ENCODE measurements at places on chromosomes 1 and 21.

DNA sequence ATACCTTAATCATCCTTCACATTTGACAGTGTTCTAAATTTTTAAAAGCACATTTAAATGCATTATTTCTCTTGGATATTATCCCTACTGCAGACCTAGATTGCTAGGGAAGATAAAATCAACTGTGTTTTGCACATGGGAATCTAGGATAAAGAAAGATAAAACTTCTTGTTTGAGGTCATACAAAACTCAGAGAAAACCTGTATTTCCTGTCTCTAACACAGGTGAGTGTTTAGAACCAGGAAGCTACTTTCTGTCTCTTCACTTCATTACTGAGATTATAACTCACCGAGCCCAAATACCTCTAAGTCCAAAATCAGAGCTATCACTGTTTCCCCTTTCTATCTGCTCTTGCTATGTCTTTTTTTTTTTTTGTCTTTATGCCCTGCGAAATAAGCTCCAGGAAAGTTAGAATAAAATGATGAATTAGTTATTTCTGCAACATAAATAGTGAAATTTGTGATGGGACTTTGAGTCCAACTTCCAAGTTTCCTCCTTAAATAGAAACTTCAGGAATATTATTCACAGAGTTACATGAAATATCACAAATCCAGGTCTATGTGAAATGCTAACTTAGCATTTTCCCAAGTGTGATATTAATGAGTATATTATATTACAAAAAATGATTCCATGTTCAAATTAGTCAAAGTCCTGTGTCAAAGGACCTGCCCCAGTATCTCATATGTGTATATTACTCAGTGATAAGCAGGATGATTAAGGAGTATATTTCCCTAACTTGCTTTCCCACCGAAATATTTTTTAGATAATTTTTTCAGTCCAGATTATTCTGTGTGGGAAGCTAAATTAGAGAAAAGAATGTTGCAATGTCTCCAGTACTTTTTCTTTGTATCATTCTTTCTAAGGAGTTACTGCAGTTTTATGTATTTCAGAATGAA lies 226.4 kb downstream of the PLA2G4A start:
- DNase-seq = no peak

GRCh38 chr1:204286315-204286714 lies 72.5 kb upstream of the GOLT1A start:
- no peak for DNase-seq

DNA sequence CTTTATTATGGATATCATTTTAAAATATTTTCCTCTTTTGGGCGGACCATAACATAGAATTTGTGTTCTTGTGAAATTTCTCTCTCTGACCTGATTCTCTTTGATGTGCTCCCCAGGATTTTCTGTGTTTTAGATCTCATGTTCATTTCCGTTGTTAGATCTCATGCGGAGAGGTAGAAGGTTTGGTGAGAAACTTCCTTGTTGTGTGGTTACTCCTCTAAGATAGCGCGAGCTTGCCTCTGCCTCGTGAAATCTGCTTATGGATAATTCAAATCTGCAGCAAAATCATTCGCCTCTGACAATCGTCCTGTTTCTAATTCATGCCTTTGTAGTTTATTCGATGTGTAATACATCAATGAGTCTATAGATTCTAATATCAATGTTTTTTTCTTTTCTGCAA lies 580.4 kb downstream of the USP25 start:
- no peak for DNase-seq

GRCh38 chr1:53936430-53936829 lies 9.1 kb downstream of the IFT25 start:
- DNase-seq = no peak

- DNase-seq = no peak
Observed at GRCh38 chr1:225845571-225846259, 35.8 kb downstream of the EPHX1 start.

- no peak for DNase-seq
Observed at GRCh38 chr1:239833723-239834122, 258.0 kb upstream of the FMN2 start.

- DNase-seq = no peak
Observed at GRCh38 chr21:36551731-36552433, 72.0 kb upstream of the CLDN14 start.

GRCh38 chr1:215290018-215290417 lies 207.5 kb downstream of the KCNK2 start:
- DNase-seq = no peak

GRCh38 chr1:221575605-221576004 lies 166.3 kb downstream of the DUSP10 start:
- DNase-seq = no peak

Measured in GM20000 (cell line).